ENCODE measurements at places on chromosomes 1 and 21.

DNA sequence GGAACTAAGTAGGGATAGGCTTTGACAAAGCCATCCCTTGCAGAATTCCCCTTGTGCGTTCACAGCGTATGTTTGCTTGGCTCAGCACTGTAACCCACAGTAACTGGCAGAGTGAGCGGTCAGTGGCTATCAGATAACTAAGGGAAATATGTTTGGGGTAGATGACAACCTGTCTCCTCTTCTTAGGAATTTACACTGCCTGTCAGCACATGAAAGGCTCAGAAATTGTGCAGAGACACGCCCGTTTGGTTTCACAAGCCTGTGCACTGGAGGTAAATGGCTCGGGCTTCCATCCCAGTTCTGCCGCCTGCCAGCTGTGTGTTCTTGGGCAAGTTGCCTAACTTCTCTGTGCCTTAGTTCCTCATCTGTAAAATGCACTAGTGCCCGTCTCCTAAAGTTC lies 101.2 kb downstream of the PRDM2 start:
- DNase-seq, result peak; percentile 32

- DNase-seq, result no peak
Observed at GRCh38 chr1:33460144-33460543, 12.3 kb upstream of the ZSCAN20 start.

- DNase-seq, result peak; percentile 11
Observed at GRCh38 chr1:14794136-14794768, 195.8 kb downstream of the KAZN start.

GRCh38 chr1:97377432-97378034 lies 543.3 kb downstream of the DPYD start:
- no peak for DNase-seq

DNA sequence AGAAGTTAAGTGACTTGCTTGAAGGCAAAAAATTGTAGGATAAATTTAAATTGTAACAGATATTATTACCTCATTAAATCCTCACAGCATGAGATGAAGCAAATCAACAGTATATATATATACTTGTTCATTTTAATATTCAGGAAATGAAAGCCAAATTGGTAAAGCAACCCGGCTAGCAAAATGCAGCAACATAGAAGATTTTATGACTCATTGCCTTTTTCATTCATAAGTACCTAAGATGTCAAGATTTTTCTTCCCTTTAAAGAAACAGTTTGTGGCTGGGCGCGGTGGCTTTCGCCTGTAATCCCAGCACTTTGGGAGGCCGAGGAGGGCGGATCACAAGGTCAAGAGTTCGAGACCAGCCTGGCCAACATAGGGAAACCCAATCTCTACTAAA lies 190.5 kb upstream of the NRIP1 start:
- no peak for DNase-seq
